ENCODE measurements at places on chromosomes 6 and 20. TPM values are rescaled to one million over a fixed set of nuclear protein-coding genes. Genes with fewer than 3 reads are reported as not detected.

DNA sequence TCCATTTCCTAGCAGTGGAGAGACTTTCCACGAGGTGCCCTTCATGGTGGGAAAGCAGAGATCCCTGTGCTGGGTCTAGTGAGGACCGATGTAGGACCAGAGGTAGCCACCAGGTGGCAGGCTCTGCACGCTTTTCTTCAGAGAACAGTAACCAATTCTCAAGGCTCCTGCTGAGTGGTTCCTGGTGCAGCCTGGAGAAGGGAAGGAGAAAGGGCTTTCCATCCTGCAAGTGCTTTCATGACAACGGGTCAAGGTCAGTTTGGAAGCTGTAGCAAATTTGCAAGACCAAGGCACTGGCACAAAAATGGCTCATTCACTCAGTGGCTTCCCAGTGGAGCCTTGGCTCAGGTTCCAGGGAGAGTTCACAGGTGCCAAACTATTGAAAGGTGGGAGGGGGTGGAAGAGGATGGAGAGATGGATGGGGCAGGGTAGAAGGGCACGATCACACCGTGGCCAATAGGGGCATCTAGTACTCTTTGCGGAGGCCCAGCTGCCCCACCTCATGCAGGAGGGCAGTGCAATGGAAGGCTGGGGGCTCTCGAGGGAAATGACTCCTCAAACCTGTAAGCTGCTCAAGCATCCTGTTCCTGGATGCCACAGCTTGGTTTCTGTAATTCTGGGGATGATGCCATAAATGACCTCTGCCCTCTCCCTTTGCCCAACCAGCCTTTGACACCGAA lies 25.5 kb upstream of the KCNK16 start:
- no peaks in the 10 kb centered on the region for H3K4me1 ChIP-seq
- H3K27ac ChIP-seq, result no peak overlapping the region
- peak; percentile 72 for DNase-seq
- H3K27me3 ChIP-seq, result no peaks in the 10 kb centered on the region
- no peak overlapping the region for H3K4me3 ChIP-seq

- no peak overlapping the region for H3K27ac ChIP-seq
- H3K27me3 ChIP-seq, result no peaks in the 10 kb centered on the region
- no peak overlapping the region for H3K4me3 ChIP-seq
- no peak for DNase-seq
- H3K4me1 ChIP-seq, result no peaks in the 10 kb centered on the region
Measured at GRCh38 chr6:54366667-54367327, 58.6 kb downstream of the TINAG start.

DNA sequence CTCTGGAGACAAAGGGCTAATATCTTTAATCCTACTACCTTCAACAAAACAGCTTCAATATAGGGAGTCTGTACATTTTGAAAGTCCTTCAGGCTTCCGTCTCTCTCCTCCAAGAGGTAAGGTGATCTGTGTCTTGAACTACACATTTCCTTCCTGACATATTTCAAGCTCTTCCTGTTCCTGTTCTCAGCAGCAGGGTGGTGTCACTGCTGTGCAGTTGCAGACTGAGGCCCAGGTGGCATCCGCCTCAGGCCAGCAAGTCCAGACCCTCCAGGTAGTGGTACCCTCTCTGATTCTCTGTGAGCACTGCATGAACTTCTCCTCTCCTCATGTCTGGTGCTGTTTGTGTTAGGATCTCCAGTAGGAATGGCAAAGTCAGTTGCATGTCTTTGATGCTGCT lies 7.8 kb downstream of the NFYA start:
- H3K36me3 ChIP-seq, result peaks cover 63% of the 10 kb centered on the region
- H3K4me1 ChIP-seq, result peaks cover under 1% of the 10 kb centered on the region
- H3K27ac ChIP-seq, result no peak overlapping the region
- H3K27me3 ChIP-seq, result no peaks in the 10 kb centered on the region
- no peak overlapping the region for H3K4me3 ChIP-seq

- peak; percentile 9 for DNase-seq
- H3K27ac ChIP-seq, result no peak overlapping the region
- H3K36me3 ChIP-seq, result no peaks in the 10 kb centered on the region
- H3K4me1 ChIP-seq, result peaks cover 4% of the 10 kb centered on the region
- H3K4me3 ChIP-seq, result no peak overlapping the region
- H3K27me3 ChIP-seq, result no peaks in the 10 kb centered on the region
Measured at GRCh38 chr20:11231742-11232648, 558.2 kb upstream of the JAG1 start.

DNA sequence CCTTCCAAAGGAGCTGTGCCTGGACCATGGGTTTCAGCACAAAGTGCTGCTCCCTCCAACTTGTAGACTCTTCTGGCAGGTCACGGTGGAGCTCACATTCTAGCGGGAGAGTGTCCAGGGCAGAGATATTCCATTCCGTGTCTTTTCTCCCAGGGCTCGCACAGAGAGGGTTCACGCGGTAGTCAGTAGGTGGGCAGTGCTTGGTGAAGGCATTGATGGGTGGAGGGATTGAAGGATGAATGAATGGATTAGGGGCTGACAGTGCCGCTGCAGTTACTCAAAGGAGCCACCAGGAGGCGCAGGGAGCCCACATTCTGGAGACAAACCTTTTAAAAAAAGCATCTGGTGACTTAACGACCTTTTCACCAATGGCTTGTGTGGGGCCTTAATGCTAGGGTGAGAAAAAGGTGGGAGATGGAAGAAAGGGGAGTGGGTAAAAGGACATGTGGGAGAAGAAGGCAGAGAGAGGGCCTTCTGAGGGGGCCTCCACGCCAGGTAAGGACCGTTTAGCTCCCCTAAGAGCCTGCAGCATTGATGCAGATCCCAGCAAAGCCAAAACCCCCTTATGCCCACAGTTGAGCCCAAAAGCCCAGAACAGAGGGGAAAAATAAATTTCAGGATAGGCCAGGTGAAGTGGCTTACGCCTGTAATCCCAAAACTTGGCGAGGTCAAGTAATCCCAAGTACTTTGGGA lies 17.5 kb upstream of the FAM110A start:
- no peaks in the 10 kb centered on the region for H3K27me3 ChIP-seq
- H3K4me1 ChIP-seq, result no peaks in the 10 kb centered on the region
- DNase-seq, result peak; percentile 84
- H3K27ac ChIP-seq, result no peak overlapping the region

DNA sequence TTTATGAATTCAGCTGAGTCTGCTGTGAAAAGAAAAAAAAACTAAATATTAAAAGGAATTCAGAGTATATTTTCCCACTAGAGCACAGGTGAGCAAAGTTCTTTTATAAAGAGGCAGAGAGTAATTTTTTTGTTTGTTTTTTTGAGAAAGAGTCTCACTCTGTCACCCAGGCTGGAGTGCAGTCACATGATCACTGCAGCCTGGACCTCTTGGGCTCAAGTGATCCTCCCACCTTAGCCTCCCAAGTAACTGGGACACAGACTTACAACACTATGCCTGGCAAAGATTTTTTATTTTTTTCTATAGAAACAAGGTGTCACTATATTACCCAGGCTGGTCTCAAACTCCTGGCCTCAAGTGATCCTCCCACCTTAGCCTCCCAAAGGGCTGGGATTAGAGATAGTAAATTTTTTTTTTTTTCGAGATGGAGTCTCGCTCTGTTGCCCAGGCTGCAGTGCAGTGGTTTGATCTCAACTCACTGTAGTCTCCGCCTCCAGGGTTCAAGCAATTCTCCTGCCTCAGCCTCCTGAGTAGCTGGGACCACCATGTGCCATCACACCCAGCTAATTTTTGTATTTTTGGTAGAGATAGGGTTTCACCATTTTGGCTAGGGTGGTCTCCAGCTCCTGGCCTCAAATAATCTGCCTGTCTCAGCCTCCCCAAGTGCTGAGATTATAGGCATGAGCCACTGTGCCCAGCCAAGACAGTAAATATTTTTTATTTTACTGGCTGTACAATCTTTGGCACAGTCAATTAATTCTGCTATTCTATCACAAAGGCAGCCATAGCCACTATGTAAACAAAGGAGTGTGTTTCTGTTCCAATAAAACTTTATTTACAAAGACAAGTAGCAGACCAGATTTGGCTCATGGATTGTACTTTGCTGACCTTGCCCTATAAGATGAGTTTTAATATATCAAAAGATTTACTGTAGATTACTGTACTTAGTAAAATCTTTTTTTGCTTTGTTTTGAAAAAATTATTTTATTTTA lies 14.5 kb upstream of the B4GALT5 start:
- peaks cover 6% of the 10 kb centered on the region for H3K4me1 ChIP-seq
- H3K36me3 ChIP-seq, result no peaks in the 10 kb centered on the region

DNA sequence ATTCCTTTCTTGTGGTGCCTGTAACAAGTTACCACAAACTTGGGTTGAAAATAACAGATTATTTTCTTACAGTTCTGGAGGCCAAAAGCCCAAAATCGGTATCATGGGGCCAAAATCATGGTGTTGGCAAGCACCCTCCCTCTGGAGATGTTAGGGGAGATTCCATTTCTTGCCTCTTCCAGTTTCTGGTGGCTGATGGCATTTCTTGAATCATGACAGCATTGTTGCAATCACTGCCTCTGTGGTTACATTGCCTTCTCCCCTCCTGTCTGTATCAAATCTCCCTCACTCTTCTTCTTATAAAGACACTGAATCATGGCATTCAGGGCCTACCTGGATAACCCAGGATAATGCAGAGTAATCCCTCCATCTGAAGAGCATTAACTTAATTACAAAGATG lies 17.9 kb upstream of the TENT5A start:
- no peak for DNase-seq
- H3K27ac ChIP-seq, result no peak overlapping the region
- H3K4me3 ChIP-seq, result no peak overlapping the region
- H3K4me1 ChIP-seq, result peaks cover 18% of the 10 kb centered on the region
- no peaks in the 10 kb centered on the region for H3K27me3 ChIP-seq

GRCh38 chr20:57317789-57318371 lies 11.7 kb upstream of the SPO11 start:
- no peak overlapping the region for H3K4me3 ChIP-seq
- DNase-seq, result no peak
- H3K27ac ChIP-seq, result no peak overlapping the region

- no peaks in the 10 kb centered on the region for H3K36me3 ChIP-seq
- H3K4me1 ChIP-seq, result peaks cover 28% of the 10 kb centered on the region
- H3K27ac ChIP-seq, result no peak overlapping the region
- peak; percentile 29 for DNase-seq
- H3K27me3 ChIP-seq, result no peaks in the 10 kb centered on the region
Measured at GRCh38 chr20:34639755-34640222, 37.1 kb downstream of the PIGU start.

GRCh38 chr6:136149311-136149710 lies 100.8 kb downstream of the MTFR2 start:
- H3K27ac ChIP-seq, result no peak overlapping the region
- DNase-seq, result no peak
- no peaks in the 10 kb centered on the region for H3K27me3 ChIP-seq
- H3K4me3 ChIP-seq, result no peak overlapping the region
- H3K4me1 ChIP-seq, result peaks cover 24% of the 10 kb centered on the region

DNA sequence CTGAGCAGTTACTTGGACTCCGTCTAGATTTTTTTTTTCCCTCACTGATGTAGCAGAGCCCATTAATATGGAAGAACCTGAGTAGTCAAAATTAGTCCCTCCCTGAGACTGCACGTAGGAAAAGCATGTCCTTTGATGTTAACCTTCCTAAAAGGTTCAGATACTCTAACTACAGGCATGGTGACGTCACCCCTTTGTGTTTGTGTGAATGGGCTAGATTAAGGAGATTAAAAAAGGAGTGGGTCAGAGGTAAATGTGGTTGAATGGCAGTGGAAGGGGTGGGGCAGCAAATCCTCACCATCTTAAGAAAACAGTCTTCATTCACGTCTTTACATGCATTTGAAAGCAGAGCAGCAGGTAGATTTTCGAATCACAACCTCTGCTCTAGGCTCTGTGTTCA lies 521.1 kb downstream of the TFAP2B start:
- H3K4me1 ChIP-seq, result no peaks in the 10 kb centered on the region
- H3K27ac ChIP-seq, result no peak overlapping the region
- H3K4me3 ChIP-seq, result no peak overlapping the region
- DNase-seq, result peak; percentile 67
- H3K27me3 ChIP-seq, result no peaks in the 10 kb centered on the region
- H3K36me3 ChIP-seq, result no peaks in the 10 kb centered on the region

DNA sequence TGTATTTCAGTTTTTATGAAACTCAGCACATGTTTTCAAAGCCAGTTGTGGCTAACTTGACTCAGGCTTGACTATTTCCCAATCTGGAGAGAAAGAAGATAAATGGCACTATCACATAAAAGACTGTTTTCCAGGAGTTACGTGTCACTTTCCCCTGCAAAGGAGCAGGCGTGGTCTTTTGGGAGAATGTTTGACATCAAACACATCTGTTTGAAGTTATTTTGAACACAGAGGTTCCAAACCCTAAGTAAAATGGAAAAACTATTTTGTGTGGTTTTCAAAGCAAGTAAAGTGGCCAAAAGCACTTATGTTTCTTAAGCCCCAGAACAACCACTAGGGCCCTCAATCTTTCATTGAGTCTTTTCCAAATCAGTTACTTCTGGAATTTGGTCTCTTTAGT lies 89.7 kb downstream of the FOXF2 start:
- peaks cover 7% of the 10 kb centered on the region for H3K27me3 ChIP-seq
- no peaks in the 10 kb centered on the region for H3K4me1 ChIP-seq
- no peaks in the 10 kb centered on the region for H3K36me3 ChIP-seq
- H3K4me3 ChIP-seq, result no peak overlapping the region

GRCh38 chr20:49431329-49431728 lies 51.1 kb downstream of the KCNB1 start:
- DNase-seq, result no peak
- no peaks in the 10 kb centered on the region for H3K4me1 ChIP-seq
- H3K36me3 ChIP-seq, result no peaks in the 10 kb centered on the region
- no peak overlapping the region for H3K27ac ChIP-seq
- H3K27me3 ChIP-seq, result no peaks in the 10 kb centered on the region

DNA sequence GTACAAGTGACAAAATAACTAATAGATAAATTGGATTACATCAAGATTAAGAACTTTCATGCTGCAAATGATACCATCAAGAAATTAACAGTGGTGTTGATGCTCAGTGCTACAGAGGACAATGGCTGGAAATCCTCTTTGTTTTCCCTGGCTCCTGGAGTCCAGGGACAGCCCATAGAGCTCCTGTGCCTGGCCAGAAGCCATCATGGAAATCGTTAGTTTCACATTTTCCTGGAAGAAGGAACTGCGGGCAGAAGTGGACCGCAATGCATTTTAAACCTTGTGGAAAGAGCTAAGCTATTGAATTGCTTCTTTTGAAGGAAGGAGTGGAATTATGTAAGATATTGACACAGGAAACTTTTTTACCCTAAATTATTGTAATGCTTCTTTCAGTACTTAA lies 276.0 kb downstream of the GJA1 start:
- peak; percentile 31 for DNase-seq
- H3K4me3 ChIP-seq, result no peak overlapping the region
- no peaks in the 10 kb centered on the region for H3K36me3 ChIP-seq
- no peak overlapping the region for H3K27ac ChIP-seq
- no peaks in the 10 kb centered on the region for H3K27me3 ChIP-seq

GRCh38 chr20:19347943-19348456 lies 135.6 kb downstream of the SLC24A3 start:
- no peak overlapping the region for H3K27ac ChIP-seq
- DNase-seq, result no peak
- H3K4me1 ChIP-seq, result no peaks in the 10 kb centered on the region

- no peaks in the 10 kb centered on the region for H3K27me3 ChIP-seq
- H3K4me1 ChIP-seq, result peaks cover 23% of the 10 kb centered on the region
- H3K27ac ChIP-seq, result no peak overlapping the region
- H3K36me3 ChIP-seq, result no peaks in the 10 kb centered on the region
- peak; percentile 41 for DNase-seq
Measured at GRCh38 chr6:42095776-42096541, 45.6 kb downstream of the TAF8 start.

Gene PGC
- total RNA-seq, result 7,987 TPM

Gene ARMC12
- not detected for total RNA-seq

Gene FLOT1
- total RNA-seq, result 65.9 TPM

Gene ZSCAN23
- 0.58 TPM for total RNA-seq

Gene COX4I2
- 4.2 TPM for total RNA-seq

Gene SLC26A8
- not detected for total RNA-seq

Gene CLIC5
- total RNA-seq, result 30.4 TPM

Gene TOX2
- total RNA-seq, result 0.87 TPM

Gene EYA4
- total RNA-seq, result 2.9 TPM
